Mesangial cell (primary cell): ENCODE measurements at places on chromosomes 7 and 10. TPM values are rescaled to one million over a fixed set of nuclear protein-coding genes. Genes with fewer than 3 reads are reported as not detected.

OR13A1 gene
- not detected in 2 replicates for total RNA-seq

SPDYE18 gene
- total RNA-seq, result not detected in 2 replicates

CPA4 gene
- total RNA-seq, result 40.3 and 40.9 TPM in 2 replicates

LOXL4 gene
- total RNA-seq, result 14.3 and 33.0 TPM in 2 replicates

VSTM4 gene
- 1.1 and 1.6 TPM in 2 replicates for total RNA-seq
